Myocyte (in vitro differentiated cells): ENCODE measurements at places on chromosomes 6 and 20. TPM values are rescaled to one million over a fixed set of nuclear protein-coding genes. Genes with fewer than 3 reads are reported as not detected.
A peak's percentile ranks its signal among the peaks of the same experiment; 100 is the strongest.

DNA sequence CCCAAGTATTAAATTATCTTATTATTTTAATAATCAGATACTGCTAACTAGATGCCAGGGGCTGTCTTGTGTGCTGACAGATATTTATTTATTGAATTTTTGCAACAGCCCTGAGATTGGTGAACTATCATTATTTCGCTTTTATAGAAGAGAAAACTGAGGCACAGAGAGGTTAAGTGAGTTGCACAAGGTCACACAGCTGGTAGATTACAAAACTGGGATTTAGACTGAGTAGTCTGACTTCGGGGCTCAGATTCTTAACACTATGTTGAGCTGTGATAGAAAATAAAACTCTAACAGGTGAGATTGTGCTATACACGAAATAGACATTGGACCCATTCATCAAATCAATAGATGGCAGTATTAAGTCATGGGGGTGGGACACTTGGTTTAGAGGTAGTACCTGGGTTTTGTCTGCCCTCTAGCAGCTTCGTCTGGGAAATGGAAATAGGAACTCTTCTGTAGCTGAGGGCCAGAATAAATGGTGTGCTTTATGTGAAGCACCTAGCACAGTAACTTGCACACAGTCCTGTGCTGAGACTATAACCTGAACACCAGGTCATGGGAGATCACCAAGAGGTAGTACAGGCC is 113.4 kb downstream of the B3GAT2 start:
- DNase-seq = no peak

DCBLD1 gene
- total RNA-seq = 14.1 and 18.3 TPM in 2 replicates

- DNase-seq = peak; percentile 59
These were observed 22.2 kb downstream of the TOX2 start for GRCh38 chr20:43936805-43937204.

DNA sequence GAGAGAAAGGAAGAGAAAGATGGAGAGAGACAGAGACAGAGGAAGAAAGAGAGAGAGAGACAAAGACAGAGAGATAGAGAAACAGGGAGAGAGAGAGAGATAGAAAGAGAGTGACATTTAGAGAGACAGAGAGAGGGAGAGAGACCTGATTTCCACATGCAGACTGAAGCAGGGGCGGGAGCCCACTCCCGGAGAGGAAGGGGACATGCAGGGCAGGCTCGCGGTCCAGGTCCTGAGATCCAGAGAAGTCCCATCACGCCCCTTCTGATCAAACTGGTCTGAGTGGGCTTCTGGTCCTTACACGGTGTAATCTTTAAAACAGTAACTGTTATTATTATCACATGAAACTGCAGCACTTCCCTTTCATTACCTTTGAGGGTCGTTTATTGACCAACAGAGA is 62.2 kb downstream of the PHACTR3 start:
- no peak for DNase-seq

GRCh38 chr20:62708591-62709536 is at the start of gene NTSR1:
NTSR1 (plus strand) TSS chr20:62708836; CDS start chr20:62709208, 372 bp downstream.
- DNase-seq = no peak

GRCh38 chr20:36604952-36605398 is 604 bp upstream of the RAB5IF start:
- DNase-seq = no peak

MAS1 gene
- under 0.01 TPM in 1 of 2 replicates, not detected in the other for total RNA-seq

RIPPLY2 gene
- not detected in 2 replicates for total RNA-seq

- peak; percentile 32 for DNase-seq
These were observed 37.2 kb downstream of the SLC22A2 start for GRCh38 chr6:160221423-160221822.

GRCh38 chr20:33320006-33320405 is 37.0 kb downstream of the BPIFB1 start:
- DNase-seq = no peak

DNA sequence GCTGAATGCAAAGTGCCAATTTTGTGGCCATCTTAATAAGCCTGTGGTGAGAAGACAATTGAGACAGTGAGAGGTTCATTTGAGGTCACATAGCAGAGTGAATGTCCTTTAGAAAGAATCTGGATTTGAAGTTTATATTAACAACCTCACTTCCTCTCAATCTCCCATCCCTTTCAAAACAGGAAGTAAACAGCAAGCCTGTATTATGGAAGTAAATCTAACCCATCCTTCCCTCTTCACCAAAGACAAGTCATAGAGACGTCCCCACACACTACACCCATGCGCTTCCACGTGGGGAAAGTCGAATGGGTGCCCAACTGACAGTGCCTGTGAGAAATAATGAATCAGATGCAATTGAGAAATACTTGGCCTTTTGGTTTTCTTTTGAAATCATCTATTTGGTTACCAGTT is 28.8 kb upstream of the CCND3 start:
- DNase-seq = peak; percentile 26

DNA sequence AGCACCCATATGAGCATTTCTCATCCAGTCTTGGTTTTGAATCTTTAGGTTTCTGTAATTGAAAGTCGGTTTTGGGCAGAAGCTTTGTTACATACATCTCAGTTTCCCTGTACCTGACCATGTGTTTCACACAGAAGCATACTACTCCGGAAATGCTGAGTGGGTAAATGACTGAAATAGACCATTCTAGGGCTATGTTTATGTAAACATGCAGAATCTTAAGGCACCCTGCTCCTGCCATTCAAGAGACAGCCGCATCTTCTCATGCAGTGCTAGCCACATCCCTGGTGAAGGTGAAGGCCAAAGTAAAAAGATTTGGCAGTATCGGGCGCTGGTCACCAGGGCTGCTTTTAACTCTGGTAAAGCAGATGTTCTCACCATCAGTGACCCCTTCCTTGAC is 171.3 kb downstream of the ISM1 start:
- DNase-seq = no peak

DNA sequence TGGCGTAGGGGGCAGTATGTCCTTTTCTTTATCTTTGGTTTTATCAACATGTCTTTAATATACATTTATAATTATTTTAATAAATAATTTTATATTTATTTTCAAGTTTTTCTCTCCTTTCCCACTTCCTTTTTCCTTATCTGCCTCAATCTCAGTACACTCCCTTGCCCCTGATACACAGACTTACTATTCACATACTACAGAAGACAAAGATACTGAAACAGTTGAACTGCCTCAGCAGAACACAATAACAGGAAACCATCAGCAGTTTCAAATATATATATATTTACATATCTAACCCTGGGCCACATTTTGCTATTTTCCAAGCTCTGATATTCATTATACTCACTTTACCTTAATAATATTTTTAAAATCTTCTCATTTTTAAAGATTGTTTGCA is 19.8 kb downstream of the IBTK start:
- no peak for DNase-seq

SYNDIG1 gene
- total RNA-seq = not detected in 2 replicates

HRH3 gene
- total RNA-seq = 0.08 TPM in 1 of 2 replicates, not detected in the other

DNA sequence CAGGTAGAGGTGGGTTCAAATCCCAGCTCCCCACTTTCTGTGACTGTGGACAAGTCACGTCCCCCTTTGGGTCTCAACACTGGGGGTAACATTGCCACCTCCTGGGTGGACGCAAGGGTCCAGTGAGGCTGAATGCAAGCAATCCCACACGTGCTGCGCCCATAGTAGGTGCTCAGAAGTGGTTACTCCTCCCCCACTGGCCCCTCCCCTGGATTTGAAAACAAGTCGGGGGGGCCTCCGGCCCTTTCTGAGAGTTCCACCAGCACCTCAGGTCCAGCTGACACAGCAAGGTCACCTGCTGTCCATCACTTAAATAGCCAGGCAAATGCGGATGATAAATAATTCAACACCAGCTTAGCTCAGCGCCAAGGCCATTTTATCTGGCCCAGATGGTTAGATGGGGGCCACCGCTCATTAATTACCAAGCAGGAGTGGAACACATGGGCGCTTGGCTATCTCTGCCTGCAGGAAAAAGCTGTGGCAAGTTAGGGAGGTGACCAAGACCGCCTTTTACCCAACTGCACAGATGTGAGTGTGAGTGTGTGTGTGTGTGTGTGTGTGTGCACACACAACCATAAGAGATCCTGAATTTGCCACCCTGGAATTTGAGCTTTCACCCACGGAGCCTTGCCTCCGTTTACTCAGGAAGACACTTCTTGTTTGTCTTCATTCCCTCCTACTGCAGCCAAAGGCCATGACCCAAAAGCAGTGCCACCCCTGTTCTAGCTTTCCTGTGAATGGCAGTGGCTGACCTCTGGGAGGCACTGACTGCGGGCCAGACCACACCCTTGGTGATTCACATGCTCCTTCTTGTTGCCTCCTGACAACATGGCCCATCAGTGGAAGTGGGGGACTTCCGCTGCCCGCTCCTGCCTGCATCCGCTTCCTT is 34.7 kb upstream of the KCNB1 start:
- DNase-seq = peak; percentile 40

DNA sequence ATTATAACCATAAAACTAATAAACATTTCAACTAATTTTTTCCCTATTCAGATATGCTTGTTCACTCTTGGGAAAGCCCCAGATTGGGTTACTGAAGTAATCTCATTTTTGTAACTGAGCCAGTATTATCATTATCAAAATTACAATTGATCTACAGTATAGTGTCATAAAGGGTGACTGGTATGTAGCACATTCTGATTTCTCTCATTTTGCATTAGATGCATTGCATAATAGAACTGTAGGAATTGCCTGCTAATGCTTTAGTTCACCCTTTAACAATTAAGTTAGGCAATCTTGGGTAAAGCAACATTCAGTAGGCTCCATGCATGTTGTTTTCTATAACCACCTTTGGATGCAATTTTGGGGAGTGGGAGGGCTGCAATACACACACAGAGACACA is 150.8 kb upstream of the FLRT3 start:
- no peak for DNase-seq

ZC2HC1B gene
- 0.36 TPM in 1 of 2 replicates, not detected in the other for total RNA-seq

DNA sequence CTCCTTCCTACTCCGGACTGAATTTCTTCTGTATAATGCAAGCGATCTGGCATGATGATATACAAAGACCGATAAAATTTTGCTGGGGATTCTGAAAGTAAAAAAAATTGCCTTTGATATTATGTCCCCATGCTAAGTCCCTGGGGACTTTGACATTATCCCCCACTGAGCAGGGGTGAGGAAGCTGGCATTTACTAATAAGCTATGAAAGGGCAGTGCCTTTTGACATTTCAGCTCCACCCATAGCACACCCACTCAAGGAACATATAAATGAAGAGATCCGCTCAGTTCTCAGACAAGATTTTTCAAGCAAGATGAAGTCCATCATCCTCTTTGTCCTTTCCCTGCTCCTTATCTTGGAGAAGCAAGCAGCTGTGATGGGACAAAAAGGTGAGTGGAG is at the start of gene SEMG2:
Gene SEMG2 (plus strand): TSS at position 298 of the 400 bp plus-strand sequence. CDS start 17 bp downstream, at position 315.
- no peak for DNase-seq

SEMG1 gene
- total RNA-seq = not detected in 2 replicates

GRCh38 chr20:9177278-9177677 is 108.4 kb downstream of the PLCB4 start:
- DNase-seq = peak; percentile 10

DNA sequence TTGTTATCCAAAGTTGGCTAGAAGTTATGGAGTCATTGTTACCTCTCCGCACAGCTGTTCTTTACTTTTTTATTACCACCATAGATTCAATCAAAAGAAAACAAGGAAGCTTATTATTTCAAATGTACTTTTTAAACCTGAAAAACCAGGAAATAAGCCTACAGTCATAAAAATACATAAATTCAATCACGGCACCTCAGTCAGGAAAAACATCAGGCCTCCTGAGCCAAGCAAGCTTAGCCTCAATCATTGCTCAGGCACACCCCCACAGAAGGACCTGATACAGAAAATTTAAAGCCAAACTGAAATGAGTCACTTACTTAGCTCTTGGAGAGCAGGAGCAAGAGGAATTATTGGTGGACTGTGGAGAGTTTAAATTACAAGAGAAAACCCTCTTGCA is 44.3 kb downstream of the MARCKS start:
- no peak for DNase-seq

DNA sequence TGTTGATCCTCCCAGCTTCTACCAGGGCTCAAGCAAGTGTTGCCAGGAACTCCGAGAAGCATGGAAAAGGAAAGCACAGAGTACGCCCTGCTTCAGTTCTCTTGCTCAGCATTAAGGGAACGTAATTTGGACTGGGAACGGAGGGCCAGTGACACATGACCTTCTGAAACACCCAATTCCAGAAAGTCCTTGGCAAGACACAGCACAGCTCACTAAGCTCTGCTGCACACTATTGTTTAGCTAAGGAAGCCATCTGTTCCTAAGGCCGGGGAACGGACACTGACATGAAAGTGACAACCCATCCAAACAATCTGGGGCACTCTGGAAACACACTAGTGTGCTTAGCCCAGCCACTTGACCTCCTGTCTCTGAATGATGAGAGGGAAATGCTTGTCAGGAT is 56.9 kb upstream of the NXT1 start:
- no peak for DNase-seq

APOM gene
- total RNA-seq = 2.9 and 4.2 TPM in 2 replicates

DNA sequence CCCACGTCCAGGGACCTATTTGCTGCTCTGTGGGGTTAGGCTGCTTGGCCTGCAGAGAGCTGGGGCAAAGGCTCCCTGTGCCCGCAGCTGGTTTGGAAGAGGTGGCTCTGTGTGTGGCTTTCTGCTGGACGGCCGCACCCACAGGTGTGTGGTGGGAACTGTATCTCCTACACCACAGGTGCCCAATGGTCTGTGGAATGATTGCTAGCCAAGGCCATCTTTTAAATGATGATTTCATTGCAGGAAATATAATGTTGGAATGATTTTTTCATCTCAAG is 178.4 kb downstream of the DLL1 start:
- no peak for DNase-seq

DNA sequence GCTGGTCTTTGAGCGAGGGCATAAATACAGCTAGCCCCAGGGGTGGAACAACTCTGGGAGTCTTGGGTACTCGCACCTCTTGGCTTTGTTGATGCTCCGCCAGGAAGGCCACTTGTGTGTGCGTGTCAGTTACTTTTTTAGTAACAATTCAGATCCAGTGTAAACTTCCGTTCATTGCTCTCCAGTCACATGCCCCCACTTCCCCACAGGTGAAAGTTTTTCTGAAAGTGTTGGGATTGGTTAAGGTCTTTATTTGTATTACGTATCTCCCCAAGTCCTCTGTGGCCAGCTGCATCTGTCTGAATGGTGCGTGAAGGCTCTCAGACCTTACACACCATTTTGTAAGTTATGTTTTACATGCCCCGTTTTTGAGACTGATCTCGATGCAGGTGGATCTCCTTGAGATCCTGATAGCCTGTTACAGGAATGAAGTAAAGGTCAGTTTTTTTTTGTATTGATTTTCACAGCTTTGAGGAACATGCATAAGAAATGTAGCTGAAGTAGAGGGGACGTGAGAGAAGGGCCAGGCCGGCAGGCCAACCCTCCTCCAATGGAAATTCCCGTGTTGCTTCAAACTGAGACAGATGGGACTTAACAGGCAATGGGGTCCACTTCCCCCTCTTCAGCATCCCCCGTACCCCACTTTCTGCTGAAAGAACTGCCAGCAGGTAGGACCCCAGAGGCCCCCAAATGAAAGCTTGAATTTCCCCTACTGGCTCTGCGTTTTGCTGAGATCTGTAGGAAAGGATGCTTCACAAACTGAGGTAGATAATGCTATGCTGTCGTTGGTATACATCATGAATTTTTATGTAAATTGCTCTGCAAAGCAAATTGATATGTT is 19.2 kb downstream of the IRF4 start:
- no peak for DNase-seq

- DNase-seq = peak; percentile 79
These were observed 41.0 kb downstream of the ZMYND8 start for GRCh38 chr20:47315339-47316056.
